Upper lobe of left lung (tissue), 6 donors: ENCODE measurements at places on chromosomes 5 and 9. TPM values are rescaled to one million over a fixed set of nuclear protein-coding genes. Genes with fewer than 3 reads are reported as not detected.

NRARP gene
- 3.1 TPM for total RNA-seq

DNA sequence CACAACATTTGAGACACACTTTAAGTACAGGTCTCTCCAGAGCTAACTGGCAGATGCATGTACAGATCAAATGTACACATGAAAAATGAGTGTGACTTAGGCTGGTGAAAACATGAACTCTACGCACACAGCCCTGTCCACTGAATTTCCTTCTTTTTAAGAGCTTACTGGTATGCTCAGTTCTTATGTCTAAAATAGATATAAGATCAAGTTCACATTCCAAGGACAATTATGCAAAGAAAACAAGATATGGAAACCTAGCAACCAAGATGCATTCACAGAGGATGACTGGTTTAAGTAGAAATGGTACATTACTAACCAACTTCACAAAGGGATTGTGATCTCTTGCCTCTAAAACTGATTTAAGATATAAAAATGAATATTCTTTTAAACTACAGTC, 56.7 kb downstream of the TLE1 start:
- H3K36me3 ChIP-seq = no peaks in the 10 kb centered on the region
- DNase-seq = no peak
- no peaks in the 10 kb centered on the region for H3K4me1 ChIP-seq
- no peaks in the 10 kb centered on the region for H3K27me3 ChIP-seq
- H3K27ac ChIP-seq = no peak overlapping the region
- no peak overlapping the region for H3K4me3 ChIP-seq

SMIM15 gene
- 51.1 TPM for total RNA-seq

- no peaks in the 10 kb centered on the region for H3K27me3 ChIP-seq
- peak overlapping the region; percentile 36 for H3K4me3 ChIP-seq
Observed at GRCh38 chr5:81751836-81752643, 1.1 kb upstream of the SSBP2 start.

SLC26A2 gene
- total RNA-seq = 16.9 TPM

MAML1 gene
- total RNA-seq = 28.1 TPM
